NCI-H1105 (cell line): ENCODE measurements at places on chromosomes 2 and 18.
A peak's percentile ranks its signal among the peaks of the same experiment; 100 is the strongest.

GRCh38 chr2:229170916-229171315, 100.2 kb downstream of the PID1 start:
- no peak for DNase-seq

- no peak for DNase-seq
Measured at GRCh38 chr2:119721462-119721861, 38.3 kb upstream of the PTPN4 start.

DNA sequence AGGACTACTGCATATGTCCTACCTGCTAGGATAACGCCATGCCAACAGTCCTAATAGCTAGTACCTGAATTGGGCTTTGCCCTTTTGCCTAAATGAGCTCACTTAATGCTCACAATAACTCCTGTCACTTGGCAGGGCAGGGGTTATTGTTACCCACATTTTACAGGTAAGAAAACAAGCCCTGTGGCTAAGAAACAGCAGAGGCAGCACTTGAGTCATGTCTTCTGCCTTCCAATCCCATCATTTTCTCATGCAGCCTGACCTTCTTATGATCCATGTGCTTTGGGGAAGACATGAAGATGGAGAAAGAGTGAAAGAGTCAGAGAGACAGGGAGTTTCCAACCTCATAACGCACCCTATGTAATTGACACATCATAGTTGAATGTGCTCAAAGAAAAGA, 33.6 kb upstream of the LPIN1 start:
- no peak for DNase-seq

- no peak for DNase-seq
Measured at GRCh38 chr2:150346806-150347205, 140.7 kb downstream of the RND3 start.

DNA sequence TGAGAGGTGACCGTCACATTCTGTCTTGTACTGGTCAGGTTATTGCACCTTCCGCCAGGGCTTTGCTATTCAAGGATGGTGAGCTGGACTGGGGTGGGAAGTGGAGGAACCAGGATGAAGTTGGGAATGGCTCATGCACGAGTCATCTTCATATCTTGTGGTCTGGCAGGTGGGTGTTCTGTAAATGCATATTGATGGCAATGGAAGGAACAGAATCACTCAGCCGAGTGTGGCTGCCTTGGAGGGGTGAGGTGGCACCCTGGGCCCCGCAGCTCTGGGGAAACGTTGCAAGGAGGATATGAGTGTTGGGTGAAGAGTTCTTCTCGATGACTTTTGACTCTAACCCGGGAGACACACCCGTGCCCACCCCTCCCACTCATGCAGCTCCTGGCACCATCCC, 1.2 kb downstream of the NEU2 start:
- no peak for DNase-seq

DNA sequence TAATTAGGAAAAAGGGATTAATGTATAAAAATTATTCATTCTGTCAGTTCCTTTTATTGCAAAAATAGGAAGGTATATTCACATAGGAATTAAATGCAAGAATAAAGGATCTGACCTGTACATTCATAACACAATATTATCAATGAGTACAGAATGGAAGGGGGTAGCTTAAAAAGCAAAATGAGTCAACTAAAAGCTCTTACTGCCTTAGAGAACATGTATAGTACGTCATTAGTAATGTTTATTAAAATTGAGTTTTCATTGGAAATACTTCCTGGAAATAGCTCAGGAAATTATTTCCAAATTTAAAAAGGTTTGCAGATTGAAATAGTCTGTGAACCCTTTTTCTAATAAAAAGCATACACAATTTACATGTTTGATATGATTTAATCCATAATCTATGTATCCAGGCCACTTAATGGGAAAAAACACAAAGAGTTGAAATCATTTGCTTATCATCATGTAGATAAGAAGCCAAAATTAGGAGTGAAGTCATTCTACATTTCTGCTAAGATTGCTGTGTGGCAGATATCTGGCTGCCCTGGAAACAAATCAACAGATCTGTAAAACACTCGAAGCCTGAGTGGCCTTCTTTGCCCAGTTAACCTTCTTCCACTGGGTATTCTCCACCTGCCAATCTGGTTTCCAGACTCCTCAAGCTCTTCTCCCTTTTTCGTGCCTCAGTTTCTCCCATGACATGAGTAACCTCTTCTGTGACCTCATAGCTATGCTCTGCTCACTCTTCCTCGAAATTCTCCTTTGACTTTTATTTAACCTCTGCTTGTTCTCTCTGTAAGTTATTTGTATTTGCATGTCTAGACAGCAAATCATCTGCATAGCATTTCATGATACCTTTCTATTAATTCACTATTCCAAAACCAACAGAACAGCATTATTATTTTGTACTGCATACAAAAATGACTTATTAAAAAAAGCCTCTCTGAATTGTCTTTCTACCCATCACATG, 181.2 kb upstream of the REV1 start:
- DNase-seq = no peak

- DNase-seq = no peak
Measured at GRCh38 chr2:210842896-210843295, 286.5 kb downstream of the CPS1 start.

- DNase-seq = no peak
Measured at GRCh38 chr18:67276638-67277037, 239.9 kb downstream of the DSEL start.

GRCh38 chr2:14690926-14691325, 58.4 kb downstream of the LRATD1 start:
- DNase-seq = no peak

GRCh38 chr18:45850021-45850420, 24.5 kb downstream of the SIGLEC15 start:
- no peak for DNase-seq

DNA sequence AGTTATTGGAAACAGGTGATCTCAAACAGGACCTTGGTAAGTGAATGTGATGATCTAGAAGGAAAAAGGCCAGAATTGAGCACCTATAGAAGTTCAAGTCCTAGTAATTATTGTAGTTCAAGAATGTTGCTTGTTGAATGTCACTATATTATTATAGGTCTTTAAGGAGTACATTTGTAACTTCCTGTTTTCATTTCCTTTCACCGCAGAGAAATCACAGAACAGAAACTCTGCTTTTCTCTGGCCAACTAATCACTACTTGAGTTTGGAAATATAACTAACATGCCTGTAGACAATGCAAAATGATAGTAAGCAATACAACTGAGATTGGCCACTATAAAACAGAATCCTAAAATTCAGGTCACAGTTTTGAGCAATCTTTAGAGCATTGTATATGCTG, 61.8 kb upstream of the EFEMP1 start:
- DNase-seq = no peak

GRCh38 chr2:137508739-137509384, 455.4 kb upstream of the HNMT start:
- no peak for DNase-seq

DNA sequence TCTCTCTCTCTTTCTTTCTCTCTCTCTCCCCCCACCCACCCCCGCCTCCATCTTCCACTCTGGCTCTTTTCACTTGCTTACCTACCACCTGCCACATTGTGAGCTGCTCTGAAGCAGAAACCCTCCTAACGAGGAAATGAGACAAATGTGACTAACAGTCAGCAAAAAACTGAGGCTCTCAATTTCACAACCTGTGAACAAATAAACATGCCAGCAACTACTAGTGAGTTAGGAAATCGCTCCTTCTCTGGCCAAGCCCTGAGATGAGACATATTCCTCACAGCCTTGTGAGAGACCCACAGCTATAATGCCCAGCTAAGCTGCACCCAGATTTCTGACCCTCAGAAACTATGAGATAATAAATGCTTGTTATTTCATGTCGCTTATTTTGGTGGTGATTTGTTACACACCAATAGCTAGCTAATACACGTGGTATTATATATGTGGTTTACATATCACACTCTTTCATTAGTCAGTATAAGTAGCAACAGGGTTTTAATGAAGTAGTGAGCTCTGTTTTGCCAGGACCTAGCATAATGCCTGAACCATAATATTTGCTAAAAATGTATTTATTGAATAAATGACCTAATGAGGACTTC, 8.4 kb upstream of the ZNF521 start:
- DNase-seq = no peak

DNA sequence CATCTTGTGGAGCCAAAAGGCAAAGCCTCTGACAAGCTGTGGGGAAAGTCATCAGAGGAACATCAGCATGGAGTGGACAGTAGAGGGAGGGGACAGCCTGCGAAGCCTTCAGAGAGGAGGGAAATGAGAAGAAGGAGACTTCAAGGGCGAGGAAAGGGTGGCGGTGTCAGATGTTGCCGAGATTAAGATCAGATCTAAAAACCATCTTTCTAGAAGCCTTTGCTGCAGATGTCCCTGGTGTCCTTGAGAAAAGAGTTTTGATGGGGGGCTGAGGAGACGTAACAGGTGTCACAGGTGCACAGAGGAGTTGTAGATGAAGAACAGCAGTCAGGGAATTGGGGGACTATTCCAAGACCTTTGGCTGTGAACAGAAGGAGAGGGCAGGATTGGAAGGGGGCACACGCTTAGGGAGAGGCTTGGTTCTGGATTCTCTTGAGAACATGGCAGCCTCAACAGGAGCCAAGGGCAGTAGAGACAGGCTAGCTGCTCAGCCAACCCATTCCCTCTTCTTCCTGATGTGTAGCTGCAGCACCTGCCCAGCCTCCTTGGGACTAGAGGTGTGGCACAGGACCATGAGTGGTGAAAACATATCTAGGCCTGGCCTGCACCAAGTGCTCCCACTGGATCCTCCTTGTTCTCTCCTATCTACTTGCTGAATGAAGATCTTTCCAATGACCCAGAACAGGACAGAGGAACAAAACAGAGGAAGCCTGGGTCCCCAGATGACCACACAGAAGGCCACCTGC, 22.7 kb upstream of the NCL start:
- no peak for DNase-seq

- no peak for DNase-seq
Measured at GRCh38 chr18:27064673-27065072, 120.4 kb downstream of the CHST9 start.

DNA sequence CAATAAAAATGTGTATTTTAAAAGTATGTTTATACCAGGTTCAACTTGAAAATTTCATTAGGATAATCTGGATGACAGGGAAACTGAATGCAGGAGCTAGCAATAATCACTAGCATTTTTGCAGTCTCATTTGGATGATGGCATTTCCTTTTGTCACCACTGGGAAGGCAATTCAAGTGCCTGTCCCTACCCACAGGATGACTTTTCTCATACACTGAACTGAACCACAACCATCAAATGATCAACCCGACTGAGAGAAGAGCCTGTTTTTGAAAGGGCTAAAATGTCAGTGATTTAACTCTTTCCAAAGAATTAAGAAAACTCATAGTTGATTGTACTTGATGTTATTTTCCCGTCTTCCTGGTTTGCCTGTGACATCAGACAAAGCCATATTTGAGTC, 115.0 kb downstream of the FAM124B start:
- no peak for DNase-seq

- DNase-seq = peak; percentile 89
Measured at GRCh38 chr2:50448556-50448955, 583.4 kb downstream of the NRXN1 start.
